ENCODE measurements at places on chromosomes 4 and X. TPM values are rescaled to one million over a fixed set of nuclear protein-coding genes. Genes with fewer than 3 reads are reported as not detected.

The ASB9 gene
- total RNA-seq: 0.34 TPM

The BCLAF3 gene
- total RNA-seq: 5.1 TPM

GRCh38 chrX:10496345-10496965 lies 123.9 kb downstream of the MID1 start:
- H3K27ac ChIP-seq: peak overlapping the region; percentile 74
- peak; percentile 78 for DNase-seq
- H3K4me3 ChIP-seq: no peak overlapping the region
- H3K4me1 ChIP-seq: peaks cover 23% of the 10 kb centered on the region
- peaks cover 10% of the 10 kb centered on the region for H3K36me3 ChIP-seq

DNA sequence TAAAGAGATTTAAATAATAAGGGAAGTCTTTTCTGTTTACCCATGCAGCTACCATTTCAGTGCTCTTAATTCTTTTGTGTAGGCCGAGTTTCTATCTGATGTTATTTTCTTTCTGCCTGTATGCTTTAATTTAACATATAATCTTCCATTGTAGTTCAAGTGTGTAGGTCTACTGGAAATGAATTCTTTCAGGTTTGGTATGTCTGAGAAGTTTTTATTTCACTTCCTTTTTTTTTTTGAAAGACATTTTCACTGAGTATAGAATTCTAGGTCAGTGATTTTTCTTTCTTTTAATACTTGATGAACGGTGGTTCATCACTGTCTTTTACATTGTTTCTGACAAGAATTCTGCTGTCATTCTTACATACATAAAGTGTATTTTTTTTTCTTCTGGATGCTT lies 42.1 kb downstream of the VAMP7 start:
- H3K27ac ChIP-seq: no peak overlapping the region
- no peaks in the 10 kb centered on the region for H3K4me1 ChIP-seq
- H3K4me3 ChIP-seq: no peak overlapping the region
- no peaks in the 10 kb centered on the region for H3K27me3 ChIP-seq

- no peak for DNase-seq
- H3K27me3 ChIP-seq: 0 out of 2 replicates have a peak, but pooled peaks cover 3% of the 10 kb centered on the region
- no peaks in the 10 kb centered on the region for H3K4me1 ChIP-seq
- H3K27ac ChIP-seq: no peak overlapping the region
- no peaks in the 10 kb centered on the region for H3K36me3 ChIP-seq
- no peak overlapping the region for H3K4me3 ChIP-seq
Observed at GRCh38 chr4:145207934-145208333, 27.5 kb upstream of the OTUD4 start.

GRCh38 chr4:176837169-176837895 lies 44.6 kb upstream of the VEGFC start:
- peaks cover 92% of the 10 kb centered on the region for H3K4me1 ChIP-seq
- peak overlapping the region; percentile 77 for H3K27ac ChIP-seq
- DNase-seq: no peak
- peak overlapping the region; percentile 21 for H3K4me3 ChIP-seq
- no peaks in the 10 kb centered on the region for H3K36me3 ChIP-seq

The COX7B2 gene
- not detected for total RNA-seq

DNA sequence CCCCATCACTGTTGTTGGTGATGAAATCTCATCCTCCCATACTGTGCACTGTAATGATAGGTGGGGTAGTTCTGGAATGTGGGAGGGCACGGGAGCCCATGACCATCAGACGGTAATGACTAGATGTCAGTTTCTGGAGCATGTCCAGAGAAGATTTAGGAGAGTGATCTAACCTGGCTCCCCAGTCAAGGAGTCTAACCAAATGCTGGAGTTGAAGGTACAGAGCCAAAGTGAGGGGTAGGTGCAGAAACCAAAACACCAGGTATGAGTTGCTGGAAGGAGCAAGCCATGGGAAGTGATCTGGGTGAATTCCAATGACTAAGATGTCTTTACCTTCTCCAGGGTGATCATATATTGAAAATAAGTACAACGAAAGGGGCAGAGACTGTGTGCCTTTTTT lies 296.9 kb downstream of the INPP4B start:
- H3K4me1 ChIP-seq: peaks cover 56% of the 10 kb centered on the region
- no peaks in the 10 kb centered on the region for H3K27me3 ChIP-seq
- H3K36me3 ChIP-seq: no peaks in the 10 kb centered on the region
- H3K27ac ChIP-seq: peak overlapping the region; percentile 84
- no peak overlapping the region for H3K4me3 ChIP-seq

- peak overlapping the region; percentile 98 for H3K27ac ChIP-seq
- no peaks in the 10 kb centered on the region for H3K36me3 ChIP-seq
- H3K27me3 ChIP-seq: peaks cover 1% of the 10 kb centered on the region
- peak overlapping the region; percentile 97 for H3K4me3 ChIP-seq
Observed at GRCh38 chrX:46837558-46838485, 979 bp downstream of the RP2 start.

GRCh38 chrX:130296743-130297142 lies 28.0 kb upstream of the ZNF280C start:
- H3K4me3 ChIP-seq: peak overlapping the region; percentile 20
- peaks cover 1% of the 10 kb centered on the region for H3K27me3 ChIP-seq
- peak; percentile 1 for DNase-seq
- H3K27ac ChIP-seq: 0 out of 2 replicates have a peak overlapping the region, but pooled peaks have one; percentile 11

- no peaks in the 10 kb centered on the region for H3K27me3 ChIP-seq
- no peak overlapping the region for H3K27ac ChIP-seq
- no peak overlapping the region for H3K4me3 ChIP-seq
- no peaks in the 10 kb centered on the region for H3K4me1 ChIP-seq
Observed at GRCh38 chr4:101851672-101852071, 61.1 kb downstream of the BANK1 start.

DNA sequence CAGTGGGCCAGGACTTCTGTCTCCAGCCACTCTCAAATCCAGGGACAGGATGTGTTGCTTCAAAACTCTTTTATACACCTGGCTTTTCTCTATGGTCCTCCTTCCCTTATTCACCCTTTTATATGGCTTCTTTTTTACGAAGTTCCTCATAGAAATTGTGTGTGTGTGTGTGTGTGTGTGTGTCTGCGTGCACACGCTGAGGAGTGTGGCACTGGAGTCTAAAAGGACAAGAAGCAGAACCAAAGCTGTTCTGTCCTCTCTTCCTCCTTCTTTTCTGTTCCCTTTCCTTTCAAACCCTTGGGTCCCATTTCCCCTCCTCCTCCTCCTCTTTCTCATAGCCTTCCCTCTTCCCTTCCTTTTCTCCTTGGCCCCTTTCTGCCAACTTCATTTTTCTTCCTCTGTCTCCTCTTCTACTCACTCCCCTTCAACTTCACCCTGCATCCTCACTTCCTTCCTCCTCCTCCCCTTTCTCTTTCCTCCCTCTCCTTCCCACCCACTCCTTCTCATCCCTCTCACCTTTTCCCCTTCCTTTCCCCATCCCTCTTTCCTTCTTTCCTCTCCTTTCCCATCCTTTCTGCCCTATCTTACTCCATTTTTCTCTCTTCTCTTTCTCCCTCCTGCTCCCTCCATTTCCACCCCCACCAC lies 360.5 kb downstream of the MID1IP1 start:
- peaks cover 11% of the 10 kb centered on the region for H3K27me3 ChIP-seq
- no peak overlapping the region for H3K27ac ChIP-seq
- H3K4me3 ChIP-seq: no peak overlapping the region

The AKAP4 gene
- total RNA-seq: not detected

- H3K4me3 ChIP-seq: no peak overlapping the region
- H3K27ac ChIP-seq: no peak overlapping the region
Observed at GRCh38 chrX:132918523-132918922, 39.9 kb downstream of the HS6ST2 start.

DNA sequence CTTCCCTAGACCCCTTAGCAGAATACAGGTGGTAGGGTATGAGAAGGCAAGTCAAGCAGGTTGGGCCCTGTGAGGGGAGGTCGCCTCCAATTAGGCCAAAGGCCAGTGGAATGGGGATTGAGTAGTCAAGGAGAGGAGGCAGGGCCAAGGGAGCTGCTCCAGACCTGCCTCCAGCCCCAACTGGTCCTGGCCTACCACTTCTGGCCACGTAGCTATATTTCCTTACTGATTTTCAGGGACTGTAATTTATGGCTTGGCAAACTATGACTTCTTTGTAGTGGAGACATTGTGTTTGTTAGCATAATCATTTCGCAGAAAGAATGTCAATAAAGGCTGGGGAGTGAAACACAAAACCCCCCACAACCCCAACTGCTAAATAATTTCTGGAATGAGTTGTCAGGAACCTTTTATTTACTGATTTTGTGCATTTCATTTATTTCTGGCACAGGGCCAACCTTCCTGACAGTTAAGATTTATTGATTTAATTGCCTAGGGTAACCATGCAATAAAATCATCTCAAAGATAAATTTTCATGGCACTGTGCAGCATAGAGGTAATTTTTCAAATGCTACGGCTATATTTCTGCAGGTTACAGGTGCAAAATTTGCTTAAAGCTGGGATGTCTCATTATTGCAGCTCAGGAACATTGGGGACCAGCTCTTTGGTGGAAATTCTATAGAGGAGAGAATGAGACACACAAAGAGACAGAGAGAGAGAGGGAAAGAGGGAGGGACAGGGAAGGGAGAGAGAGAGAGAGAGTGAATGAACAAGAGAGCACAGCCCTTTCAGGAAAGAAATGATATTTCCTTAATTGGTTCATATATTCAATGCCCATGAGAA lies 494.9 kb downstream of the IDS start:
- no peaks in the 10 kb centered on the region for H3K36me3 ChIP-seq
- no peaks in the 10 kb centered on the region for H3K4me1 ChIP-seq
- no peaks in the 10 kb centered on the region for H3K27me3 ChIP-seq
- H3K27ac ChIP-seq: no peak overlapping the region
- H3K4me3 ChIP-seq: no peak overlapping the region

The SASH3 gene
- not detected for total RNA-seq

The TCEAL7 gene
- total RNA-seq: 12.7 TPM

The CT45A2 gene
- total RNA-seq: not detected

GRCh38 chrX:88425739-88426138 lies 321.3 kb upstream of the CPXCR1 start:
- H3K4me1 ChIP-seq: no peaks in the 10 kb centered on the region
- no peaks in the 10 kb centered on the region for H3K36me3 ChIP-seq
- peak overlapping the region; percentile 69 for H3K4me3 ChIP-seq

GRCh38 chrX:113954297-113954696 lies 629.6 kb upstream of the HTR2C start:
- no peaks in the 10 kb centered on the region for H3K27me3 ChIP-seq
- DNase-seq: no peak
- no peaks in the 10 kb centered on the region for H3K36me3 ChIP-seq
- H3K27ac ChIP-seq: no peak overlapping the region
- H3K4me1 ChIP-seq: no peaks in the 10 kb centered on the region

GRCh38 chr4:54001668-54002365 lies 62.6 kb downstream of the CHIC2 start:
- peaks cover 38% of the 10 kb centered on the region for H3K36me3 ChIP-seq
- H3K27ac ChIP-seq: no peak overlapping the region
- DNase-seq: no peak

DNA sequence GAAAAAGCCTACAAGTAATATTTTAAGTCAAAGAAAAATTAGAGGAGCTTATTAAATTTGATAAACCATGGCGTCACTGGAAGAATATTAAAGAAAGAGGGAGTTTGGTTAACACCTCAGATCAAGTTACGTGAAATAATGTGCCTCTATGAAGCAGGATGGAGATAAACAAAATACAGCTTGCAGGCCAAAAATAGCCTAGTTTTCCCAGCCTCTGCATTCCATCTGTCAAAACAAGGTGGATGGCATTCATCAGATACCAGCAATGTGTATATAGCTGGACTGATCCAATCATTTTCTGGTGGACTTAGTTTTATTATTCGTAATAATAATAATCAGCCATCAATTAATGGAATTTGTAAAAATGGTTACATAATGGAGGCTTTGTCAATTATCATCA lies 230.7 kb downstream of the NR3C2 start:
- DNase-seq: no peak
- no peak overlapping the region for H3K4me3 ChIP-seq
- no peak overlapping the region for H3K27ac ChIP-seq

The ZNF674 gene
- total RNA-seq: 4.7 TPM

The DCAF8L2 gene
- not detected for total RNA-seq

- peaks cover 11% of the 10 kb centered on the region for H3K4me1 ChIP-seq
- H3K27ac ChIP-seq: no peak overlapping the region
- no peaks in the 10 kb centered on the region for H3K36me3 ChIP-seq
- no peak for DNase-seq
- peaks cover 3% of the 10 kb centered on the region for H3K27me3 ChIP-seq
Observed at GRCh38 chrX:16155581-16156096, 11.6 kb upstream of the MAGEB17 start.

The SLBP gene
- 44.9 TPM for total RNA-seq

- peaks cover 13% of the 10 kb centered on the region for H3K36me3 ChIP-seq
- peaks cover 6% of the 10 kb centered on the region for H3K27me3 ChIP-seq
- no peak overlapping the region for H3K4me3 ChIP-seq
- H3K27ac ChIP-seq: no peak overlapping the region
- H3K4me1 ChIP-seq: peaks cover 10% of the 10 kb centered on the region
Observed at GRCh38 chr4:152223600-152223999, 312.3 kb downstream of the FBXW7 start.

- peaks cover 15% of the 10 kb centered on the region for H3K4me1 ChIP-seq
- DNase-seq: no peak
- peaks cover 4% of the 10 kb centered on the region for H3K27me3 ChIP-seq
Observed at GRCh38 chr4:26813698-26814097, 46.9 kb upstream of the STIM2 start.

The NUDT11 gene
- total RNA-seq: 5.8 TPM

The SSX4B gene
- total RNA-seq: not detected

The CXCL8 gene
- total RNA-seq: 0.52 TPM

GRCh38 chrX:12984603-12985319 lies 9.9 kb downstream of the TMSB4X start:
- peaks cover 33% of the 10 kb centered on the region for H3K4me1 ChIP-seq
- H3K27me3 ChIP-seq: no peaks in the 10 kb centered on the region
- no peak for DNase-seq
- no peak overlapping the region for H3K4me3 ChIP-seq
- no peak overlapping the region for H3K27ac ChIP-seq

- H3K4me1 ChIP-seq: peaks cover 8% of the 10 kb centered on the region
- no peak for DNase-seq
- no peak overlapping the region for H3K4me3 ChIP-seq
- peaks cover 6% of the 10 kb centered on the region for H3K27me3 ChIP-seq
- H3K36me3 ChIP-seq: no peaks in the 10 kb centered on the region
- H3K27ac ChIP-seq: no peak overlapping the region
Observed at GRCh38 chr4:51963841-51964517, 56.2 kb downstream of the LRRC66 start.

DNA sequence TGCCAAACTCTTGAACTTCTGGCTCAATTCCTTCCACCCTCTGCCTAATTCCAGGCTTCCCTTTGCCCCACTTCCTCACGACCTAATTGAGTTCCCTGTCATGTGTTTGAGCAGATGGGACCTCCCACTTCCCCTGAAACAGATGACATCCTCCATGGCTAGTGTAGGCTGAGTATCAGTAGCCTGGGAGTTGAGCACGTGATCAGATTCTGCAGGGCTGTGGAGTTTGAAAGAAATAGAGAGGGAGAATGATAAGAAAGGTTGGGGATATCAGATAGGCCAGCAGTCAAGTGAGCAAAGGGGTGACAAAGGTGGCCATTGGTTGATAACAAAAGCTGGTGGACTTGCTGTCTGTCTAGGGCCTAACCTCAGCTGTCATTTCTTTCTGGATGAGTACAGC lies 18.8 kb upstream of the NWD2 start:
- H3K27ac ChIP-seq: no peak overlapping the region
- no peak for DNase-seq
- H3K36me3 ChIP-seq: no peaks in the 10 kb centered on the region
- no peaks in the 10 kb centered on the region for H3K27me3 ChIP-seq
- no peak overlapping the region for H3K4me3 ChIP-seq
- no peaks in the 10 kb centered on the region for H3K4me1 ChIP-seq

GRCh38 chrX:151680805-151681204 lies 14.5 kb upstream of the PRRG3 start:
- no peaks in the 10 kb centered on the region for H3K27me3 ChIP-seq
- H3K27ac ChIP-seq: no peak overlapping the region
- no peak overlapping the region for H3K4me3 ChIP-seq
- DNase-seq: no peak
- H3K36me3 ChIP-seq: no peaks in the 10 kb centered on the region

Data from HFFc6 (cell line).